ENCODE measurements at places on chromosomes 5 and 9.

DNA sequence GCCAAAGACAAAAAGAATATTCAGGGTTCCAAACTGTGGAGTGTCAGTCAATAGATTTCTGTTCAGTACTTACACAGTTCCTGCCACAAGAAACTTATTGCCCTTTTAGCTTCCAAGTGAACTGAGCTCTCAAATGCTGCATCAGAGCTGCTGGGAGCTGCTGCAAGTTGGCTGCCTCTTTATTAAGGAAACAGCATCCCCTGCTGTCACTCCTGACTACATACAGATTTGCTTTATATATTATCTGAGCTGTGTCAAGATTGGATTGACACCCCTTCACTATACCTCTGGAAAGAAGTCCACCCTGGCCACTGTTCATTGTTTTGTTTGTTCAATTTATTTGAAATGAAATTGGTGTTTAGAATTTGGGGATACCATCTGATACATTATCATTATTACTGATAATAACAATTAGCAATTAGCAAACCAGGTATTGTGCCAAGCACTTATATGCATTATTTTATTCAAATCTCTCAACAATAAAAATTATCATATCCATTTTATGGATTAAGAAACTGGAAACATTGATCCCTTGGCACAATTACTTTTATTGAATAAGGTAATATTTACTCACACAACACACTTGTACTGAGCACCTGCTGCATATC is 16.4 kb upstream of the C5orf58 start:
- DNase-seq: no peak

DNA sequence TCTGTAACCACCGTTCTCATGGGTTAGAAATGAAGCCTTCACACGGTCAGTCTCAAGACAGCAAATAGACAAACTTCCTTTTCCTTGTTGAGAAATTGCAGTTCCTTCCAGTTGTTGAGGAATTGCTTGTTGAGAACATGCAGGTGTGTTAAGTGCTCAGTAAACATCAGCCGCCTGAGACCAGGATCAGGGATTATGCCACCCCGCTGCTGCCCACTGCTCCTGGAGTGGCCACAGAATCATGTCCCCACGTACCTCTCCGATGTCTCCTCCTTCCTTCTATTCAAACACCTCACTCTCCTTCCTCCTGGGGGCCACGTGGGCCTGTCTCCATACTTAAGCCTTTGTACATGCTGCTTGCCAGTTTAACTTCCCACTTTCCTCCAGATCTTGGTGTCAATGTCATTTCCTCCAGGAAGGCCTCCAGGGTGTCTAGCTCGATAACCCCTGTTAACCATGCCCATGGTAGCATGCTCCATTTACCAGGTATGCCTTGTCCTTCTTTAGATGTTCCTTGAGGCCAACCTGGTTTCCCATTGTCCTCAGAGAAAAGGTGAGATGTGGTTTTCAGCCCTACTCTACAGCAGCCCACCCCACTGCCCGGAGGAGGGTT is 33.8 kb upstream of the RPL26L1 start:
- no peak for DNase-seq

DNA sequence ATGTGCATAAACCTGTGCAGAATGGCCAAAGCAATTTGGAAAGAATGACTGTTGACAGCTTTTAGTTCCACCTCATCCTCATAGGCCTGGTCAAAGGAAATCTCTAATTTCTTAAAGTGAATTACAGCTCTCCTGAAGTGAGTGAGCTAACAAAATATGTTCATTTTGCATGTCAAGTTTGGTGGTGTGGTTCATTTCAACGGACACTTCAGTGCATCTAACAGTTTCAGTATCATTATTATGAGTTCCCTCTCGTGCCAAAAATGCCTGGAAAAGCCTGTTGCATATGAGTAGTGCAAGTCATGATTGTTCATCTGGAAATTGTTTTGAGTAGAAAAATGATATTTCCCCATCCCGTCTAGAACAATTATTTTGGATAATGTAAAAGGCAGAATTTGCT is 53.2 kb upstream of the HMHB1 start:
- no peak for DNase-seq

GRCh38 chr9:130417602-130418001 is 27.2 kb upstream of the ASS1 start:
- no peak for DNase-seq

DNA sequence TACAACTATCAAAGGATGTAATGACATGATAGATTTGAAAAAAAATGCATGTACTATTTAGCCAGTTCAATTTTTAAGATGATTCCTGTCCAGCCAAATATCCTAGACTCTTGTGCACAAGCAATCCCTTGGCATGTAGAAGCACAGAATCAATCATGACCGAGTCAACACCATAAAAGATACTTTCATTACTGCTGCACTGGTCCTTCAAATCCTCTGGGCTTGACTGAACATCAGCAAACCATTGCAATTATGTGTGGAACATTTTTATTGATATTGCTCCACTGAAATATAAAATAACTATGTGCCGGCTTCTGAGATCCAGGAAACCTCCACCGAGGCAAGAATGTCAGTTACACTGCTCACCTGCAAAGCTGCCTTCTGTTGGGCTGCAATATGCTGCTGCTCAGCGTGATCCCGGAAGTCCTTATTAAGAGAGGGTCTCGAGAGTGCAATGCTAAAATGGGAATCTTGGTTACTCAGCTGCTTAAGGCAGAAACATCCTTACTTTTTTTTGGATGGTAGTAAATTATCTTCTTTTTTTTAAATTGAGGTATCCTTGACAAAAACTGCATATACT is 28.7 kb downstream of the INIP start:
- no peak for DNase-seq

- no peak for DNase-seq
Measured at GRCh38 chr5:134570886-134571285, 45.4 kb downstream of the JADE2 start.
